CD4-positive, alpha-beta memory T cell (primary cell): ENCODE measurements at places on chromosomes 2 and 18. TPM values are rescaled to one million over a fixed set of nuclear protein-coding genes. Genes with fewer than 3 reads are reported as not detected.

DNA sequence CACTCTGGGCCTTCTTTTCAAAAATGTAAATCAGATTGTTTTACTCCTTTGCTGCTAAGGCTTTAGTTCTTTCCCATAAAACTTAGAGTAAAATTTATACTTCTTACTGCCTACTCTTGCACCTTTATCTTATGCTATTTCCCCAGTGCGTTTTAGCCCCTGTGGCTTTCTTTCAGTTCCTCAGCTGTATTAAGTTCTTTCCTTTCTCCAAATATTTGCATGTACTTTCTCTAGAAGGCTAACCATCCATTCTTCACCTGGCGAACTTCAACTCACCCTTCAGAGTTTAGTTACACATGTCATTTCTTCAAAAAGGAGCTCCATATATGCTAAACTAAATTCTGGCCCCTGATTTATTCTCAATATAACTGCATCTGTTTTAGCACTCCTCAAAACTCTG, 160.7 kb downstream of the FSHR start:
- no peaks in the 10 kb centered on the region for H3K4me1 ChIP-seq
- no peak overlapping the region for H3K4me3 ChIP-seq
- no peaks in the 10 kb centered on the region for H3K36me3 ChIP-seq
- no peak for DNase-seq
- no peaks in the 10 kb centered on the region for H3K27me3 ChIP-seq

GRCh38 chr18:36525913-36526312, 228.4 kb downstream of the FHOD3 start:
- H3K4me3 ChIP-seq = no peak overlapping the region
- no peaks in the 10 kb centered on the region for H3K27me3 ChIP-seq
- H3K36me3 ChIP-seq = no peaks in the 10 kb centered on the region
- H3K4me1 ChIP-seq = no peaks in the 10 kb centered on the region
- DNase-seq = no peak

- no peak for DNase-seq
- H3K4me1 ChIP-seq = no peaks in the 10 kb centered on the region
- H3K27ac ChIP-seq = no peak overlapping the region
- no peaks in the 10 kb centered on the region for H3K27me3 ChIP-seq
- no peak overlapping the region for H3K4me3 ChIP-seq
Measured at GRCh38 chr2:179974761-179975160, 32.3 kb downstream of the CWC22 start.

DNA sequence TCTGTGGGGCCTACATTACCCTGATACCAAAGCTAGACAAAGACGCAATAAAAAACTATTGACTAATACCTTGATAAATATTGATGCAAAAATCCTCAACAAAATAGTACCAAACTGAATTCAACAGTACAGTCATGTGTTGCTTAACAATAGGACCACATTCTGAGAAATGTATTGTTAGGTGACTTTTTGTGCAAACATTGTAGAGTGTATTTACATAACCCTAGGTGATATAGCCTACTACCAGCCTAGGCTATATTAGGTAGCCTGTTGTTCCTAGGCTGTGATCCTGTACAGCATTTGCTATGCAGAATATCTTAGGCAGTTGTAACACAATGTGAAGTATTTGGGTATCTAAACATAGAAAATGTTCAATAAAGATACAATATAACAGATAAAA, 36.7 kb downstream of the CCDC138 start:
- no peak for DNase-seq
- peaks cover 6% of the 10 kb centered on the region for H3K36me3 ChIP-seq
- no peak overlapping the region for H3K4me3 ChIP-seq
- H3K27ac ChIP-seq = no peak overlapping the region

The FBXO48 gene
- 6.5 TPM for total RNA-seq

The PTPRM gene
- total RNA-seq = 20.1 TPM
